ENCODE measurements at places on chromosomes 2 and 18.

- no peak for DNase-seq
These were observed 398.1 kb downstream of the TNS1 start for GRCh38 chr2:217604527-217605194.

DNA sequence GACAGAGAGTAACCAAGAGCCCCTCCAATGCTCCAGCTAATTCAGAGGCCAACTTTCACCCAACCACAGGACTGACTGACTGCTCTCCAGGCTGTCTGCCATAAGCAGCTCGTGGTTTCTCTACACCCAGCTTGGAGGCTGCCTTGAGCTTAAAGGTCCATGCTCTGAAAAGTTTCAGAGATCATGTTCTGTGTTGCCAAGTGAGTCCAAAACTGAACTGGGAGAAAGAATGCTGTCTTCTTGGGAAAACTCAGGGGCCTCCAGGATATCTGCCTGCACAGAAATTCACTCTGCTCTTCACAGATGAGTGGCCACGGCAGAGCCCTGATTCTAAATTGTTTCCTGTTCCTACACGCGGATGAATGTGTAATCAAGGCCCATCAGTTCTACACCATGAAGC is 51.1 kb downstream of the LPIN2 start:
- no peak for DNase-seq

DNA sequence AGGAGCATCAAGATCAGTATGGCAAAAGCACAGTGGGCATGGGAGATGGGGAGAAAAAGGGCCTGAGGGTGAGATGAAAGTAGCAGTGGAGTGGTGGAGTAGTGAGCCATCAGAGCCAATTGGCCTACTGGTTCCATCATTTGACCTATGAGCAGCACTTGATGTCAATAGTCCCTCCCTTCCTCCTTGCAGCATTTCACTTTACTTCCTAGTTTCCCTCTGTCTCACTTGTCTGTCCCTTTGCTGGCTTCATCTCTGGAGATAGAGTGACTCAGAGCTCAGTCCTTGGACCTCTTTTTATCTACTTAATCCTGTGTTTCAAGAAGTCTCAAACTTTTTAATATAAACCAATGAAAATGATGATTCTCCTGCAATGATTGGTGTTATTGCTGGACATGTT is 32.1 kb downstream of the FBXO48 start:
- no peak for DNase-seq

DNA sequence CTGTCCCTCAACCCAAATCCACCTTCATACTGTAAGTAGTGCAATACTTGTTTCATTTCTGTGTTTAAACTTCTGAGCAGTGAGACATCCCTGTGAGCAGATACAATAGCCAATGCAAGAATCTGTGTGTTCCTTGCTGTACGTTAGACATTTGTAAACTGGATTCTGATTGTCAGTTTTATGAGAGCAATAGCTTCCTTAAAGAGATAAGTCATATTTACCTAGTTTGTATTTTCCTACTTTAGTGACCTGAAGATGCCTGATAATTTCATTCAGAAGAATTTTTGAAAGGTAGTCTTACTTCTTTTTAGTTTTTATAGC is 90.7 kb downstream of the DPP4 start:
- DNase-seq: no peak

- DNase-seq: no peak
These were observed 642.7 kb downstream of the ARHGAP15 start for GRCh38 chr2:143771939-143772338.

GRCh38 chr18:69898241-69898861 is 49.3 kb downstream of the CD226 start:
- peak; percentile 66 for DNase-seq

Measured in activated CD8-positive, alpha-beta memory T cell treated with anti-CD3 and anti-CD28 coated beads, Interleukin-2, amount 50 U/mL, for 48 hours (primary cell).